ENCODE measurements at places on chromosomes 1 and 21.

GRCh38 chr1:8966606-8967005 lies 20.9 kb downstream of the CA6 start:
- DNase-seq = no peak

GRCh38 chr1:76140227-76140626 lies 65.7 kb downstream of the ST6GALNAC3 start:
- no peak for DNase-seq

DNA sequence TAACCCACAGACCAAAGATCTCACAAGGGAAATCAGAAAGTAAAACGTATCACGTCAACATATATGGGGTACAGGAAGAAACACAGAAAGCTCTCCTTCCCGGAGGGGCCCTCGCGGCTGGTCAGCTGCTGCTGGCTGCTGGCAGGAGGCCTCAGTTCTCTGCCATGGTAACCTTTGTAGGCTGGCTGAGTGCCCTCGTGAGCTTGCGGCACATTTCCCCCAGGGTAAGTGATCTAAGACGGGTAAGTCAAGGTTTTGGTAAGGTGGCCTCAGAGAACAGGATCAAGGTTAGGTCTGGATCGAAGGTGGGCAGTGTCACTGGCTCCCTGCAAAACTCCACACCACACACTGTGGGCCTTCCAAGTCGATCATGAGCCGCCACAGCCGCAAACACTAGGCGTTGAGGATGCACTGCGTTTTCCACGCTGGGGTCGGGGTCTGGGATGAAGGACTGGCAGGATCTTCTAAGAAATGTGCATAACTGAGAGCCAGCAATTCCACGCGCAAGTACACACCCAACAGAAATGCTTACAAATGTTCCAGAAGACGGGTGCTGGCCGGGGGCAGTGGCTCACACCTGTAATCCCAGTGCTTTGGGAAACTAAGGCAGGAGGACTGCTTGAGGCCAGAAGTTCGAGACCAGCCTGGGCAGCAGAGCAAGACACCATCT lies 33.9 kb downstream of the WDR4 start:
- DNase-seq = no peak

DNA sequence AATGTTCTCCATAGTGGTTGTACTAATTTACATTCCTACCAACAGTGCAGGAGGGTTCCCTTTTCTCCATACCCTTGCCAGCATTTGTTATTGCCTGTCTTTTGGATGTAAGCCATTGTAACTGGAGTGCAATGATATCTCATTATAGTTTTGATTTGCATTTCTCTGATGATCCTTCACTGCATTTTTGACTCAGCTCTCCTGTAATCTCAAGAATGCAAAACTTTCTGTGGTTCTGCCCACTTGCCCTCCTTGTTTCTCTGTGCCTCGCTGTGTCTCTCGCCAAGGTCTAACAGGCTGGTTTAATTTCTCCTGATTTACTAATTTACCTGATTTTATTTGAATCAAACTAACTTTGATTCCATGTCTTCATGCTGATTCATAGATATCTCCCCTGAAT lies 407.9 kb downstream of the ZP4 start:
- DNase-seq = no peak

- no peak for DNase-seq
Measured at GRCh38 chr1:46218443-46218842, 15.3 kb downstream of the LURAP1 start.

- DNase-seq = no peak
Measured at GRCh38 chr1:18938008-18938706, 18.3 kb downstream of the IFFO2 start.

DNA sequence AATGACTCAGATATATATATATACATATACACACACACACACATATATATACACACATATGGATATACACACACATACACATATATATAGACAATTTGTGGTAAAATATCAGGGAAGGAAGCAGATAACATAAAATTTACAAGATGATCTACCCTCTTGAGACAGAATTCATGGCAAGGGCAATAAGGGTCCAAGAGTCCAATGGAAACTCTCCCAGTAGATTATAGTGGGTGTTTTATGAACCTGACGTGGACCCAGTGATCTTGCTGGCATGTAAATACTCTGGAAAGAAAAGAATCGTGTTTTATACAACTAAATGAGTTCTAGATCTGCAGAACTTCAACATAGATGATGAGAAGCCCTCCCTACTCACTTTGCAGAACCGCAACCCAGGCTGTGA lies 49.3 kb downstream of the DENND1B start:
- DNase-seq = no peak
